ENCODE measurements at places on chromosomes 12 and 14.
A peak's percentile ranks its signal among the peaks of the same experiment; 100 is the strongest.

DNA sequence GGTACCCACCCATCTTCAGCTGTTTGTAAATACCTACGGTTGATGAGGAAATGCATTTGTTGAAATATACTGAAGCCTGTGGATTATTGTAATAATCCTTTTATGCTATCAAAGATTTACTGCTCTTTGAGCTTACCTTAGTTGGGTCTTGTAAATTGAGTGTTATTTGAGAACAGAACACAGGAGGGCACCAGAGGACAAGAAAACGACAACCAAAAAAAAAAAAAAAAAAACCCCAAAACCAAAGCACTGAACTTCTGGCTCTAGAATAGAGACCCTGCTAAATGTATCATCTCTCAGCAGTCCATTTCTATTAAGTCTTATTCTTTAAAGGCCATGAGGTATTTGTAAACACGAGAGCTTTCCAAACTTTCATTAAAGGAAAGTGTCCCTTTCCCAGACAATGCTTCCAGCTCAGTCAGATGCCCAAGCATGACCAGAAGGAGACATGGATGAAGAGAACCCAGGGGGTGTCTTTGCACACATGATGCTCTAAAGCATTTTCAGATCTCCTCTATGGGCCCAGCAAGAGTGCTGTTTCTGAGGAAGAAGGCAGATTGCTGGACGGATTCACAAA lies 763.9 kb downstream of the NRXN3 start:
- DNase-seq: no peak

DNA sequence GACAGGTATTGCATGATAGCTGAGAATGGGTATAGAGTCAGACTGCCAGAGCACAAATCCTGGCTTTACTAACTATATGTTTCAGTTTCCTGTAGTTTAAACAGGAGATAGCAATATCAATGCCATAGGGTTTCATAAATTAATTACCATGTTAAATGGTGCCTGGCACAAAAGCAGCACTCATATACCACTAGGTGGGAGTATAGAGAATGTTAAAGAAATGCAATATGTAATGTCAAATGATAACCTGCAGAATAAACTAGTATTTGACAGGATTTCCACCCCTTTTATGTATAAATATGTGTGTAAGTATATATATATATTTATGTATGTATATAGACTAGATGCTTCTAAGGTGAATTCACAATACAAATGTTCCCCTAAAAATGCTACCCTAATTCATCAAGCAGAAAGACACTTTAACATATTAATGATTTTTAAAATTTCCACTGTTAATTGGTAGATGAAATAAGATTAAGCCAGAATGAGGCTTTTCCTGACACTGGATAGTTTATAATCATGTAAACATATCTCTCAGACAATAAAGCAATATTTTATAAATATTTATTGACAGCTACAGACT lies 8.6 kb downstream of the WDR89 start:
- DNase-seq: peak; percentile 14

GRCh38 chr12:68959143-68959858 lies 26.3 kb upstream of the CPM start:
- no peak for DNase-seq

DNA sequence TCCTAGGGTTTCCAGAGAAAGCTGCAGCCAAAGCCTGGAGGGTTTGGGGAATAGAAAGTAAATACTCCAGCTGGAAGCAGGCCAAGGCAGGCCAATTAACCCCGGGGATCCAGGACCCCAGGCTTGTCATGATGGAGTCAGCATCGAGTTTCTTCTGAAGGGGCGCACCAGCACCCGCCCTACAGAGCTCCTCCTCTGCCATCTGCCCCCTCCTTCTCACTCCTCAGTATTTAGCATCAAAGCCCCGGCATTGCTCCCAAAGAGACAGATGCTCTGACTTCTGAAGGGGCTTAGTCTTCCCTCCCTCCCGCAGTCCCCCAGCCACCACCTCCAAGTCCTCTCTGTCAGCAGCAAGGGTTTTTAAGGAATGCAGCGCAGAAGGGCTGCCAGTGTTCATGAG lies 285.1 kb upstream of the NOS1 start:
- no peak for DNase-seq

DNA sequence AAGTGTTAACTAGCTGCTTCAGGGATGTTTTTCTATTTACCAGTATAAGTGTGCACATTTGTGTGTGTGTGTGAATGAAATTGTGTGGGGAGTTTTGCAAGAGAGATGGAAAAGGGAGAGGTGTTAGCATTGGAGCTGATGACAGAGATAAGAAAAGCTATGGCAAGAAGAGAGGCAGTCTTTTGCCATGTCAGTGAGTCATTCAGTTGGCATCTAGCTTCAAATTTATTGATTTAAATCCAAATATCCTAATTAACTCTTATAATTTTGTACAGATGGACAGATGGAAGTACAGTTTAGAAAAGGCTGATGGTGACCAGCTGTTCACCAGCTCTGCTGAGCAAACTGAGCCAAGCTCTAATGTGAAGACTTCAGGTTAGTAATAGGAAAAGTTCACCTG lies 3.3 kb upstream of the BHLHE41 start:
- no peak for DNase-seq

DNA sequence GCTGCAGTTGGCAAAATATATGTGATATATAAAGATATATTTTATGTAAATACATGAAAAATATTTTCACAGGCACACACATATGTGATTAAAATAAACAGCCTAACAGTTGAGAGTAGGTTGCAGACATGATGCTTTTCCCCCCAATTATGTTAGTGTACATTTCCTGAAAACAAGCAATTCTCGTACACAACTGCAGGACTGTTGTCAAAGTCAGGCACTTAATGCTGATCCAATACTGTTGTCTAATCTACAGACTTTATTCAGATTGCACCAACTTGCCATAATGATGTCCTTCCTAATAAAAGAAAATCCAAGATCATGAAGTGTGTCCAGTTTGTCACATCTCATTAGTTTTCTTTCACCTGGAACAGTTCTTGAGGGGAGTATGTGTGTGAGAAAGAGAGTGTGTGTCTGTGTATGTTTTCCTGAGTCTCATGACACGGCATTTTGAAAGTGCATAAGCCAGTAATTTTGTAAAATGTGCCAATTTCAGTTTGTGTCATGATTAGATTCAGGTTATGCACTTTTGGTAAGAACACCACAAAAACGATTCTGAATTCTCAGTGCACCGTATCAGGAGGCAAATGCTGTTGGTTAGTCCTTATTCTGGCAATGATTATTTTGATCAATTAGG lies 16.5 kb upstream of the SEL1L start:
- no peak for DNase-seq

- no peak for DNase-seq
Measured at GRCh38 chr14:20428802-20429201, 7.2 kb downstream of the KLHL33 start.

DNA sequence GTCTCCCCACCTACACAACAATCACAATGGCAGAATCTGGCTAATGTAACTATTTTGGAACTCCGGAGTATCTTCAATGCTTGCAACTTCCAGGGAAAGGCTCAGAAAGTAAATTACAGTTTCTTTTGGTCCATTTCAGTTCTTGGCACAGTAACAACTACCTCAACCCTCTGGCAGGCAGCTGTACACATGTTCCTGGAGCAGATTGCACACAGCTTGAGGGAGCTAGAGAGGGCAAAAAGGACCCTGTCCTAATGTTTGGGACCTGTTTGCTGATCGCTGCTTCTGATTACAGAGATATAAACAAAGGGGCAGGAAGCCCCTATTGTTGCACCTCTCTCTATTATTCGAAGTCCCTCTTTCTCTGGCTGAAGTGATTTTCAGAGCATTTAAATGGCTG lies 35.2 kb upstream of the SLC38A1 start:
- DNase-seq: no peak

GRCh38 chr14:58607952-58608317 lies 29.8 kb upstream of the DACT1 start:
- peak; percentile 43 for DNase-seq

- DNase-seq: no peak
Measured at GRCh38 chr14:77265187-77265515, 5.9 kb downstream of the NGB start.

GRCh38 chr14:23153851-23154796 lies 29.3 kb downstream of the SLC7A8 start:
- no peak for DNase-seq

- DNase-seq: no peak
Measured at GRCh38 chr14:75339059-75339458, 60.4 kb downstream of the FOS start.

DNA sequence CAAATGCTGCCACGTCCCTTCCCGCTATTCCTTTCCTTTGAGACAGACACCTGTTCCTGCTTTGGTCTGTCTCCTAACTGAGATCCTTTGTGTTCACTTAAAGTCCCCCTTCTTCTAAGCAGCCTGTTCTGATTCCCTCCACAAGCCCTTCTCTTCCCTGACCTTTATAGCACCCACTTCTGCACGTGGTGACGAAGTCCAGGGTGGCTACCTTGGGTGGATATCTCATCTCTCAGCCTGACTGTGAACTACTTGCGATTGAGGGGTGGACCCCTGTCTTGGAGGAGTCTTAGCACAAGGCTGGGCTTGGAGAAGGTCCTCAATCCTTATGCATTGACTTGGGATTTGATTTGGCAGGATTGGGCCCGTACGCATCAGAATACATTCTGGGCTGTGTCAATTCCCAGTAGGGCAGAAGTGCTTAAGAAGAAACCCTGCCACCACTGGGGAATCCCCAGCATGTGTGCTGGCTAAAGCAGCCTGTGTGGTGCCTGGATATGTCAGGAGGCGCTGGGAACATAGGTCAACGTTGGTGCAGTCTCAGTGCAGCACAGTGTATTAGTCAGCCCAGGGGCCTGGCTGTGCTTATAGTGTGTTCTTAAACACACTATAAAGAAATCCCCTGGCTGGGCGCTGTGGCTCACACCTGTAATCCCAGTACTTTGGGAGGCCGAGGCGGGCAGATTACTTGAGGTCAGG lies 23.6 kb downstream of the KRT80 start:
- no peak for DNase-seq

GRCh38 chr14:22456421-22456820 lies 132.6 kb downstream of the DAD1 start:
- DNase-seq: no peak

DNA sequence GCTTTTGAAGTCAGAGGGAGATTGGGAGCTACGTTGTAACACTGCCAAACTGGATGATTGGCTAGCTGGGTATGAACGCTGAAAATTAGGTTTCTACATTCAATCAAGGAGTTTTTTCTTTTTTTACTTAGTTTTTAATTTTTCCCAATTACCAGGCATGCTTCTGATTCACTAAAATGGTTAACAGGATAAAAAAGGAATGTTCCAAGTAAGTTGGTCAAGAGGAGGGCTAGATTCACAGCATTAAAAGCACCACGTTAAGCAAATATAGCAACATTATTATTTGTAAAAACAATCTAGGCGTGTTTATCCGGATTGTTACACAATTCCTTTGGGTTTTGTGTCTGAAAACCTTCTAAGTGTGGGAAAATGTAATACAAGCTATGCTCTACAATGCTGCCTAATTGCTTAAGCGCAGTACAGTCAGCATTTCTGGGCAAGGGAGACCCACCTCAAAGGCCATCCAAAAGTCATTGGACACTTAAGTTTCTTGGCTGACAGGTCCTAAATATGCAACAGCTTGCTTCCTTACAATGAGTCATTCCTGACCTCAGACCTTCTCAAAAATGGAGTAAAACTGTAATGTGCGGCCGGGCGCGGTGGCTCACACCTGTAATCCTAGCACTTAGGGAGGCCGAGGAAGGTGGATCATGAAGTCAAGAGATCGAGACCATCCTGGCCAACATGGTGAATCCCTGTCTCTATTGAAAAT lies 1.2 kb downstream of the RPLP0 start:
- DNase-seq: no peak

DNA sequence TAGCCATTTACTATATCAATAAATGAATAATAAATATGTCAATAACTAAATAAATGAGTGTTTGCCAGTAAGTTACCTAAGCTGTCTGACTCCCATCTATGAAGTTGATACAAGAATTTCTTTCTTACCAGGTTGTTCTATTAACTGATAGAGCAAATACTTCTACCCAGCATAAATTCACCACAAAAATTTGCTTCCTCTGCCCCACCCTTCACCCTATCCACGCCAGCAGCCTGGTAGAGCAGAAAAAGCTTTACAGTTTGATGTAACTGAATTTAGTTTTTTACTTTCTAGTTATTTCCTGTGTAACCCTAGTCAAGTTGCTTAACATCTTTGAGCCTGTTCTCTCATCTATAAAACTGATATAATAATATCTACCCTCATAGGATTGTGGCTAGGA lies 94.9 kb upstream of the SLC16A7 start:
- DNase-seq: no peak

GRCh38 chr12:4027412-4027811 lies 154.2 kb upstream of the PARP11 start:
- DNase-seq: no peak

DNA sequence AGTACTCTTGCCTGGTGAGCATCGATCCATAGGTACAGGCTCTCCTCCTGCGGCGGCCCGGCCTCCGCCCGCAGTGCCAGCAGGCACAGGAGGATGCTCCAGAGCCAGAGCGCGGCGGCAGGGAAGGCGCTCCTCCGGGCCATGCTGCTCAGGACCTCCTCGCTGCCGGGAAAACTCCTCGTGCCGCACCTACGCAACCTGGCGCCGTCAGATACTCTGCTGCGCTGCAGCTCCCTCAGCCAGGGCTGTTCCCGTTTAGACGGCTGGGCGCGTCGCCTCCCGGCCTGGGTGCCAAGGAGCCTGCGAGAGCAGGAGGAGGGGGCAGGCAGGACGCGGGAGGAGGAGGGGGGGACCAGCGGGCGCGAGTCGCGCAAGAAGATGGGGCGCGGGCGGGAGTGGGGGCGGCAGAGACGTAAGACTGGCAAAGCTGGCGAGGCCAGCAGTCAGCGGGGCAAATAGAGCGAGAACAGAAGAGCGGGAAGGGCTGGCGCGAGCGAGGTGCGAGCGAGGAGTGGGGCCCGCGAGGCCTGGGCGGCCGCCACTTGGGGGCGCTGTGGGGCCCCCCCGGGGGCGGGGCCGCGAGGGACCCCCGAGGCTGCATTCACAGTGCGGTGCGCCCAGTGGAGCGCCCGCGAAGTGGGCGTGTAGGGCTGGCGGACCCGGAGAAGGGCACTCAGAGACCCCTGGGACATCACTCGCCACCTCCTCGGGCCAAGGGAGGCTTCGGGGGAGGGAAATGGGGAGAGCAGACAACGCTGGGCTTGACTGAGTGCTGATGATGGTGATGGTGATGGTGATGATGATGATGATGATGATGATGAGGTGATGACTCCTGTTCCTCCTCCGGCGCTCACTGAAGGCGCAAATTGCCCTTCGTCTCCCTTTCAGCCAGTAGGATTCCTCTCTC lies at the start of gene WIF1:
TSS of gene WIF1 (minus strand) at position 257 of the 907 bp plus-strand sequence. CDS start at position 143, 114 bp downstream.
- no peak for DNase-seq

Data from NCI-H1048 (cell line).